Liver (tissue), 10 donors: ENCODE measurements at places on chromosomes 3 and 15.
A peak's percentile ranks its signal among the peaks of the same experiment; 100 is the strongest.

GRCh38 chr3:53242642-53243041 is 13.2 kb downstream of the TKT start:
- no peaks in the 10 kb centered on the region for H3K36me3 ChIP-seq
- no peaks in the 10 kb centered on the region for H3K27me3 ChIP-seq
- no peak for DNase-seq

- no peak for DNase-seq
- H3K4me1 ChIP-seq, result peaks cover 10% of the 10 kb centered on the region
- H3K27me3 ChIP-seq, result no peaks in the 10 kb centered on the region
- H3K4me3 ChIP-seq, result no peak overlapping the region
- no peaks in the 10 kb centered on the region for H3K36me3 ChIP-seq
- H3K27ac ChIP-seq, result no peak overlapping the region
Observed at GRCh38 chr15:72962054-72962702, 90.1 kb upstream of the NEO1 start.

GRCh38 chr3:47247131-47248064 is 35.2 kb downstream of the KIF9 start:
- H3K27me3 ChIP-seq, result no peaks in the 10 kb centered on the region
- H3K4me1 ChIP-seq, result peaks cover 2% of the 10 kb centered on the region
- no peaks in the 10 kb centered on the region for H3K36me3 ChIP-seq
- no peak for DNase-seq
- no peak overlapping the region for H3K27ac ChIP-seq

DNA sequence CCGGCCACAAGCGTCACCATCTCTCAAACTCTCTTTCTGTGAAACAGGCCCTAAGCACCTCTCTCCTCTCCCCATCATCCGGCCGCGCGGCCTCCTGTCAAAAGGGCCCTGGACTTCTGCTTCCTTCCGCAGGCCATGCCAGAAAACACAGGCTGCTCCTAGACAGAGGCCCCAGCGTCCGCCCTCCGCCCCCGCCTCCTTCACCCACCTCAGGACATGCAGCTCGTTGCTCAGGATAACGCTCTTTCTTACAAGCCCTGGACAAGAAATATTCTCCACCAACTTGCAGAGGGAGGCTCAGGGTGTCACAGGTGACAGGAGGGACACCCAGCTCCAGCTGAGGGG is 212.0 kb downstream of the XXYLT1 start:
- DNase-seq, result no peak
- no peak overlapping the region for H3K4me3 ChIP-seq
- H3K27ac ChIP-seq, result no peak overlapping the region
- no peaks in the 10 kb centered on the region for H3K27me3 ChIP-seq

DNA sequence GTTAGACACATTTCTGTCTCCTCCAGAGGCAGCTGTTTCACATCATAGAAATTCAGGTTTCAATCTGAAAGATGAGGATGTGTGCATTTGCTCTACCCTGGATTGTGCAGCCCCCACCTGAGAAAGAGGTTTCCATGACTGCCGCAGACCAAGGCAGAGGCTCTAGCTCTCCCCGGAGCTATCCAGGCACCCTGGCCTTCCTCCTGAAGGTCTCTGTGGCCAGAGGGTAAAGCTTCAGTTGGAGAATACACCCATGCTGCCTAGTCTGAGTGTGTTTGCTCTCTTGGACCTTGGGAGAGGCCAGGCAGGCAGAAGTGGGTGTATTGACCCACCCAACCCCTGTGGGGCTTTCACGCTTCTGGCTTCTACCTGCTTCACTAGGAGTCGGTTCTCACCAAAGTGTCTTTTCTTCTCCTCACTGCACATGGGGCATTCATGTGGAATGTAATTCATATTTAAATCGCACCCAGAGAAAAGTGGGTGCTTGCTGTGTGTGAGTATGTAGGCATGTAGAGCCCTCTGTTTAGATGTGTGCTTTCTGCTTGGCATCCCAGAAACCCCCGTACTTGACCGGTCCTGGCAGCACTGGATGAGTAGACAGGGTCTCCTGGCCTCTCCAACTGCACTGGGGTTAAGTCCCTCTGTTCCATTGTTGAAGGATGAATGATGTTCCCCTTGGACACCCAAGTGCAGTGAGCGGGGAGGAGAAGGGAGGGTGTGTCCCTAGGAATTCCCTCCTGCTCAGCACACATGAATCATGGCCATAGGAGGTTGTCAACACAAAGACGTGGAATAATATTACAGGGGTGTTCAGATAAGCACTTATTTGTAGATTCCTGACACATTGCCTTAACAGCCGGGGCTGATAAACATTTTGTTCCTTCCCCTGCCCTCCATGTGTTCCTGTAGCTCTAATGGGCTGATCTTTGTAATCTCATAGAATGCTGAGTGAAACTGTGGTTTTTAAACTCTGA is 20.3 kb upstream of the RAB6B start:
- peaks cover 3% of the 10 kb centered on the region for H3K27me3 ChIP-seq
- H3K27ac ChIP-seq, result no peak overlapping the region
- no peak overlapping the region for H3K4me3 ChIP-seq
- no peak for DNase-seq

- DNase-seq, result no peak
- H3K27ac ChIP-seq, result no peak overlapping the region
- H3K27me3 ChIP-seq, result no peaks in the 10 kb centered on the region
- no peaks in the 10 kb centered on the region for H3K36me3 ChIP-seq
Observed at GRCh38 chr3:55770077-55770476, 283.0 kb upstream of the WNT5A start.

GRCh38 chr3:126212620-126213378 is 32.4 kb upstream of the ALDH1L1 start:
- H3K36me3 ChIP-seq, result no peaks in the 10 kb centered on the region
- no peaks in the 10 kb centered on the region for H3K27me3 ChIP-seq
- H3K4me1 ChIP-seq, result peaks cover 7% of the 10 kb centered on the region
- H3K27ac ChIP-seq, result no peak overlapping the region

GRCh38 chr15:70562906-70563305 is 200.5 kb downstream of the UACA start:
- no peaks in the 10 kb centered on the region for H3K27me3 ChIP-seq
- no peaks in the 10 kb centered on the region for H3K36me3 ChIP-seq
- no peak overlapping the region for H3K4me3 ChIP-seq
- H3K4me1 ChIP-seq, result no peaks in the 10 kb centered on the region

DNA sequence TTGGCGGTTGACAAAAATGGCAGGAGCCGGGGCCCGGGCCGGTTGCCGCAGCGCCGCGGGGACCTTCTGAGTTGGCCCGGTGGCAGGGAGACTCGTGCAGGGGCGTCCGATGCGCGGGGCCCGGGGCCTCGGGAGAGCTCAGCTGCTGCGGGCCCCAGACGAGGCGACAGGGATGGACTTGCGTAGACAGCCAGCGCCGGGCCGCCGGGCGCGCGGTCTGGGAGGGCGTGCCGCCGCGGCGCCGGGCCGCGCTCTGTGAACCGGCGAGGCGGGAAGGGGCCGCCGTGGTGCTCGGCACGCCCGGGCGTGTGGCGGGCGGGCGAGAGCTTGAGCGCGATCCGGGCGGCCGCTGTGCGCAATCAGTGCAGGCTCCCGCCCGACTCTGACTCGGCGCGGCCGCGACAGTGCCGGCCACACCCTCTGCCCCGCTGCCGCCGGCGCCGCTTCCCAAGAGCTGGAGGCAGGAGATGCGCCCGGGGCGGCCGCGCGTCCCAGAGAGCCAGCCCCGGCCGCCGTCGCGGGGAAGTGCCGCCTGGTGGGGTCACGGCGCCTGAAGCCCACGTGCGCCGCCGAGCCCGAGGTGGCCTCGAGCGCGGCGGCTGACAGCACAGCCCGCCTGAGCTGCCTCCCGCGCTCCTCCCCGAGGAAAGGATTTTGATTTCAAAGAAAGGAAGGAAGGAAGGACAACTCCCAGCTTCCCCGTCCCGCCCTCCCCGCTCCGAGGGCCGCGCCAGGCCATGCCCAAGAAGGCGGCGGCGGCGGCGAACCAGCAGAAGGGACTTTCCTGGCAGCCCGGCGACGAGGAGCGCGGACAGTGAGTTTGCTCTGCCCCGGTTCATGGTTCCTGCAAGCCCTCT is 657 bp downstream of the TLNRD1 start:
- H3K4me3 ChIP-seq, result peak overlapping the region; percentile 94
- no peak for DNase-seq
- no peaks in the 10 kb centered on the region for H3K27me3 ChIP-seq
- peaks cover 34% of the 10 kb centered on the region for H3K4me1 ChIP-seq
- H3K27ac ChIP-seq, result peak overlapping the region; percentile 95
- no peaks in the 10 kb centered on the region for H3K36me3 ChIP-seq

- H3K27ac ChIP-seq, result no peak overlapping the region
- no peaks in the 10 kb centered on the region for H3K27me3 ChIP-seq
Observed at GRCh38 chr3:36542186-36542585, 161.9 kb downstream of the STAC start.

DNA sequence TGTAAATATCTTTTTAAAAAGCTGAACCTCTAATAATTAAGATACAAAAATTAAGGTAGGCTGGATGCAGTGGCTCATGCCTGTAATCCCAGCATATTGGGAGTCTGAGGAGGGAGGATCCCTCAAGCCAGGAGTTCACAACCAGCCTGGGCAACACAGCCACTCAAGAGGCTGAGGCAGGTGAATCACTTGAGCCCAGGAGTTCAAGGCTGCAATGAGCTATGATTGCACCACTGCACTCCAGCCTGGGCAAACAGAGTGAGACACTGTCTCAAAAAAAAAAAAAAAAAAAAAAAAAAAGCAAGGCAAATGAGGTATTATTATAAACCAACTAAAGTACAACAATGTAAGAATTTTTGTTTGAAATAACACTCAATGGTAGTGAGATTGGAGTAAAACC is 47.6 kb downstream of the EFHB start:
- H3K36me3 ChIP-seq, result no peaks in the 10 kb centered on the region
- H3K4me1 ChIP-seq, result no peaks in the 10 kb centered on the region
- H3K4me3 ChIP-seq, result no peak overlapping the region
- H3K27ac ChIP-seq, result no peak overlapping the region

DNA sequence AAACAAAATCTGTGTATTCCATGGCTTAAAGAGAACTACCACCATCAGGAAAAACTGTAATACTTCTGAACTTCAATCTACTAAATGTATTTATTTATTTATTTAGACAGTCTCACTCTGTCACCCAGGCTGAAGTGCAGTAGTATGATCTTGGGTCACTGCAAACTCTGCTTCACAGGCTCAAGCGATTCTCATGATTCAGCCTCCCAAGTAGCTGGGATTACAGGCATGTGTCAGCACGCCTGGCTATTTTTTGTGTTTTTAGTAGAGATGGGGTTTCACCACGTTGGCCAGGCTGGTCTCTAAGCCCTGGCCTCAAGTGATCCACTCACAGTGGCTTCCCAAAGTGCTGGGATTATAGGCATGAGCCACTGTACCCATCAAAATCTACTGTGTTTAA is 202.3 kb upstream of the POU1F1 start:
- H3K27ac ChIP-seq, result no peak overlapping the region
- H3K36me3 ChIP-seq, result no peaks in the 10 kb centered on the region
- no peak for DNase-seq
- H3K4me1 ChIP-seq, result no peaks in the 10 kb centered on the region
- H3K27me3 ChIP-seq, result no peaks in the 10 kb centered on the region
- no peak overlapping the region for H3K4me3 ChIP-seq

GRCh38 chr15:96746665-96747064 is 416.2 kb downstream of the NR2F2 start:
- H3K4me3 ChIP-seq, result no peak overlapping the region
- H3K36me3 ChIP-seq, result no peaks in the 10 kb centered on the region
- no peak for DNase-seq
- no peaks in the 10 kb centered on the region for H3K4me1 ChIP-seq
- no peaks in the 10 kb centered on the region for H3K27me3 ChIP-seq

- no peaks in the 10 kb centered on the region for H3K4me1 ChIP-seq
- no peaks in the 10 kb centered on the region for H3K36me3 ChIP-seq
- no peak for DNase-seq
- no peaks in the 10 kb centered on the region for H3K27me3 ChIP-seq
- no peak overlapping the region for H3K4me3 ChIP-seq
Observed at GRCh38 chr3:160921020-160921635, 165.1 kb downstream of the PPM1L start.

GRCh38 chr3:162398554-162398953 is 901.9 kb downstream of the OTOL1 start:
- H3K27ac ChIP-seq, result no peak overlapping the region
- H3K4me3 ChIP-seq, result no peak overlapping the region
- no peaks in the 10 kb centered on the region for H3K4me1 ChIP-seq
- DNase-seq, result no peak

- peak; percentile 24 for DNase-seq
- H3K4me1 ChIP-seq, result no peaks in the 10 kb centered on the region
- H3K4me3 ChIP-seq, result no peak overlapping the region
Observed at GRCh38 chr3:128554465-128555097, 61.6 kb upstream of the GATA2 start.

DNA sequence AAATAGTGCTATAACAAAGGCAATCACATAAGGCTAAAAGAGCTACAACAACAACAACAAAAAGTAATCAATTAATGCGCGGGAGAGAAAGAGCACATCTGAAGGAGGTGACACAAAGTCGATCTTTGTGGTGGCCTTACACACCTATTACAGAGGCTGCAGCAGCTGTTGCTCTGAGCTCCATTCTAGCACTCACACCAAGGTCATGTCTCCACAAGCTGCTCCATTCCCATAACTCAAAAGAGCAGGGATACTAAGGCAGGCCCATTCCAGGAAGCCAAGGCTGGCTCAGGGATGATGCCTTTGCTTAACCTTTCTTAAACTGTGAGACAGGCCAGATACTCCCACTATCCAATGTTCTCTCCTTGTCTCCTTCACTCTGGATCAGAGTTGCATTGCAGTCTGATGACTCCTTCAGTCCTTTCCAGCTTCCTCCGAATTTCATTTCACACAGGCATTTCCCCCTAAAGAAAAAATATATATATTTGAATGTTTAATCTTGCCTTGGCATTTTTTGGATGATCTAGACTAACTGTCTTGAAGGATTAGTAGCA is 52.7 kb downstream of the SNTN start:
- H3K27me3 ChIP-seq, result no peaks in the 10 kb centered on the region
- H3K4me1 ChIP-seq, result no peaks in the 10 kb centered on the region
- no peak overlapping the region for H3K27ac ChIP-seq
- H3K36me3 ChIP-seq, result no peaks in the 10 kb centered on the region
- no peak overlapping the region for H3K4me3 ChIP-seq

DNA sequence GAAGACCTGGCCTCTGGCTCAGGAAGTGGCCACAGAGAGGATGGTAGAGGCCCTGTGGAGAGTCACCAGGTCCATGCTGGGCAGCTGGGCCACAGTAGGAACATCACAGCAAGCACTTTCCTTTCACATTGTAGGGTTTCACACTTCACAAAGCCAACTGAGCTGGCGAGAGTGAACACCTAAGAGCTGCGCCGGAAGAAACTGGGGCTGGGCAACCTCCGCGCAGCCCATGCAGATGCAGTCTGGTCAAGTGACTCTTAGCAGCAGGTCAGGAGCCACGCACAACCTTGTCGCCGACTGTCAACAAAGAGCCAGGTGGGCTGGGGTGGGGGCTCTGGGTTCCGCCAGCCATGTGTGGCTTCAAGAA is 15.3 kb upstream of the SHISA5 start:
- no peak for DNase-seq
- peaks cover 2% of the 10 kb centered on the region for H3K36me3 ChIP-seq
- no peak overlapping the region for H3K27ac ChIP-seq
- H3K4me1 ChIP-seq, result no peaks in the 10 kb centered on the region

- H3K27me3 ChIP-seq, result no peaks in the 10 kb centered on the region
- no peak overlapping the region for H3K27ac ChIP-seq
- H3K4me3 ChIP-seq, result no peak overlapping the region
- H3K4me1 ChIP-seq, result no peaks in the 10 kb centered on the region
- H3K36me3 ChIP-seq, result no peaks in the 10 kb centered on the region
- DNase-seq, result no peak
Observed at GRCh38 chr15:89301304-89302089, 33.1 kb downstream of the POLG start.

GRCh38 chr3:63607716-63608115 is 44.8 kb upstream of the SNTN start:
- no peak overlapping the region for H3K4me3 ChIP-seq
- no peaks in the 10 kb centered on the region for H3K27me3 ChIP-seq
- H3K36me3 ChIP-seq, result no peaks in the 10 kb centered on the region
- no peak overlapping the region for H3K27ac ChIP-seq

- no peak overlapping the region for H3K27ac ChIP-seq
- no peaks in the 10 kb centered on the region for H3K27me3 ChIP-seq
- H3K36me3 ChIP-seq, result no peaks in the 10 kb centered on the region
Observed at GRCh38 chr3:71885006-71885405, 100.1 kb upstream of the PROK2 start.
